ENCODE measurements at places on chromosomes 3 and 15.
A peak's percentile ranks its signal among the peaks of the same experiment; 100 is the strongest.

- no peak for DNase-seq
Measured at GRCh38 chr15:74808078-74808839, 4.4 kb upstream of the LMAN1L start.

- DNase-seq, result no peak
Measured at GRCh38 chr15:91022832-91023129, 387 bp upstream of the VPS33B start.

- no peak for DNase-seq
Measured at GRCh38 chr15:68933001-68933400, 2.7 kb downstream of the SPESP1 start.

- DNase-seq, result no peak
Measured at GRCh38 chr15:59687836-59688235, 1.3 kb downstream of the BNIP2 start.

DNA sequence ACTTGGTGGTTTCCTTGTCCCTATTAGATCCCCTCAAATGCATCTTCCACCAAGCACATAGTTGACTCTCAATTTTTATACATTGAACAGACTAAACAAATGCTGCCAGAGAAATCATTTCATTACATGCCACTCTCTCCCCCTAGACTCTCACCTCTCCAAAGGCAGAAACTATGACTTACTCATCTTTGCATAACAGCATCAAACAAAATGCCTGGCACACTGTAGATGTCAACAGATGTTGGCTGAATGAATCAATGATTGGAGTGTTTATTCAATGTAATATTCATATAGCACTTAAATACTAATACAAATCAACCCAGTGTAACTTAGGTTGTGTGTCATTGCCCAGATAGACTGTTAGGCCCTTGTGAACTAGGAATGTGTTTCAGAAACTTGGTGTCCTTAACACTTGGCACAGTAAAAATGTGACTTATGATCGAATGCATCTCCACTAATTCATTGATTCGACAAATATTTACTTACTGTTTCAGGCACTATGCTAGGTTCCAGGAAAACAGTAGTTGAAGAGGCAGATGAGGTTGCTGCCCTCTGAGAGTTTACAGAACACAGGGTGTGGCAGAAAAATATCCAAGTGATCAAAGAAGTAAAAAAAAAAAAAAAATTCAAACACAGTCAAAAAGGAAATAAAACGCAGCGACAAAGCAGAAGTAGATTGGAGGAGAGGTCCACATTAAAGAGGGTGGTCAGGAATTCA is 188.5 kb upstream of the LRRN1 start:
- DNase-seq, result no peak

GRCh38 chr15:53658827-53659555 is 100.5 kb downstream of the WDR72 start:
- no peak for DNase-seq

GRCh38 chr15:38076786-38077185 is 142.3 kb downstream of the TMCO5A start:
- no peak for DNase-seq

DNA sequence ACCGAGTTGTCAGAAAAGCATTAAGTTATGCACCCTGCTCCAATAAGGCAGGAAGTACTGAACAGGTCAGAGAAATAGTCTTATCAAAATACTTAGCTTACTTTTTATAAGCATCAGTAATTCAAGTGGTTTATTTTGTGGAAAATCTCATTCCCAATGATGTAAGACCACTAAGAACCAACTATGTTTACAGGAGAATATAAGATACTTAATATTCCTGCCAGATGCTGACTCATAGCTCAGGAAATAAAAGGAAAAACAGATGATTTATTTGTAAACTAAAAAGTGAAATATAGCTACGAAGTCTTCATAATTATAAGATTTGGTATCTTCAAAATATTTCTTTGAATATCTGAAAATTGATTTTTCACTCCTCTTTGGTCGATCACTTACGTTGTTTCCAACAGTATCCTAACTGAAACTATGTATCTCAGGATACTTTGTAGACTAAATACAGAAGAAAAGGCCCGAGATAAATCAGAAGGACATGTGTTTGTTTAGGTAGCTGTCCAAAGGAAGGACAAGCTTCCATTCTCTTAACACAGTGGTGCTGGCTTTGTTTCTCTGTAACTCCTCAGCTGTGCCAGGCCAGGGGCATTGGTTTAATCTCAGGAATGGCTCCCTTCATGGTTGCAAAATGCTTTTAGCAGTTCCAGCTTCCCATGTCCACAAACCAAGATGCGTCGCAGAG is 295.8 kb downstream of the GBE1 start:
- DNase-seq, result no peak

DNA sequence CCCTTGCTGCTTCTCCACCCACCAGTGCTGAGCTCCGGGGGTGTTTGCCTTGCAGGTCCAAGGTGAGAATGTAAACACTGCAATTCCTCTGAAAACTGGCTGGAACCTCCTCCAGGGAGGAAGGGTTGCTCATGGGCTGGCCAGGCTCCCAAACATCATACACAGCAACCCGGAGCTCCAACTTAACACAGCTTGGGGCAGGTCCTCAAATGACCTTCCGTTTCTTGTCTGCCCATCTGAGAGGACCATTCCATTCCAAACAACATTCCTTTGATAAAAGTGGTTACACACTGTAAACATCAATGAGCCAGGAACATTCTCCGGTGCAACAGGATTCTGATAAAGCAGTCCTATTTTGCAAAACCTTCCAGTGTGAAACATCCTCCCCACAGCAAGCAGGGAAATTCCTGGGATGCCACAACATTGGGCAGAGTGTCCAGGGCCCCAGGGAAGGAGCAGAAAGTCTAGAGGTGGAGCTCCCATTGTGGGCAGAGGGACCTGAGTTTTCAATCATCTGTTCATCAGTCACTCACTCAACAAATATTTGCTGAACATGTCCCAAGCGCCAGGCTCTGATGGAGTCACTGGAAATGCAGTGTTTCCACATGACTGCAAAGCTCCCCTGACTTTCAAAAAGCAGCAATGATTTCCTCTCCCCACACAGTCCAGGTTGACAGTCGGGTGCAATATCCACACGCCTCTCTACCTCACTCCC is 7.3 kb upstream of the HEG1 start:
- DNase-seq, result peak; percentile 43

DNA sequence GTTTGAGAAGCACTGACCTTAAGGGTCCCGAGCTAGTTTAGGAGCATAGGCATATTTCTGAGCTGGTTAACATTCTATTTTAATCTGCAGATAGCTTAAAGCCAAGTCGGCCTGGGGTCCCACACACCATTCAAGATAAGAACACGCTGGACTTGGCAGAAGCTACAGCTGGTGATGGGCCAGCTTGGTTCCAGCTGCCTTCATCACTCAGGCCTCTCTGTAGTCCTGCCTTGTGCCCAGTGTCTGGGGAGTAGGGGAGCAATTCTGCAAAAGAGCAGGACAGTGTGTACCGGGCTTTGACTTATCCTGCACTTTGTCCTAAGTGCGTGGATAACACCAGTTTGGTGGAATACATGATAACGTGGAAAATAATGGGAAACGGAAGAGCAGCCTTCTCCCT is 164.5 kb downstream of the MEGF11 start:
- DNase-seq, result no peak

DNA sequence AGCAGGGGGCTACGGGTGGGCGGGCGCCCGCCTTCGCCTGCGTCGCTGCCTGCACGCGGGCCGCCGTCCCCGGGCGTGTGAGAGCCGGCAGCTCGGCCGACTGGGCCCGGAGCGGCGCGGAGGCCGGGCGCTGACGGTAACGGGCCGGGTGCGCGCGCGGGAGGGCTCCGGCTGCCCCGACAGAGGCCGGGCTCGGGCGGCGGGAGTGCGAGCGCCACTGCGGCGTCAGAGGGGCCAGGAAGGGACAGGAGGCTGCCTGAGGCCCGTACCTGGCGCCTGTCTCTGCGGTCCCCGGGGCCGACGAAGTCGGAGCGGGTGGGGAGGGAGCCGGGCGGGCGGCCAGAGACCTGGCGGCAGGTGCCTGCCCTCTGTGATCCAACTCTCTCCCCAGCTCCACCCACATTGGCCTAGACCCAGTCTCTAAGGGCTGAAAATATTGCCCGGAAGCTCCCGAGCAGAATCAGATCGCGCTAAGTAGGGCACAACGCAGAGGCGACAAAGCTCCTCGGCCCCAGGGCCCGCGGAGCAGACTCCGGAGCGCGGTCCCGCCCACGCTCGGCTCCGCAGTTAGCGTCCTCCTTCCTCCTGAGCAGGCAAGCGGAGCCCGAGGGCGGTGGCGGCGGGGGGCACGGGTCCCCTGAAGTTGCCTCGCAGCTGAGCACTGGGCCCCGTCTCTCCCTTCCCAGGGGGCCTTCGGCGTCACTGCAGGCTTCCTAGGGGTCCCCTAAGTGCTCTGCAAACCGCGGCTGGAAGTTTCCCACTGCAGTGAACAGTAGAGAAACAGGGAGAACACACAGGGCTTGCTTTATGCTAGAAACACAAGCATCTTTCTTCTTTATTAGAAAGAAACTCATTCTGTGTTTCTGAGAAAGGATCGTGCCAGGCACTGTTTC is at the start of gene MAN2A2:
TSS of gene MAN2A2 (plus strand) at position 463 of the 893 bp plus-strand sequence. CDS start 906 bp downstream, outside the sequence.
- DNase-seq, result no peak

DNA sequence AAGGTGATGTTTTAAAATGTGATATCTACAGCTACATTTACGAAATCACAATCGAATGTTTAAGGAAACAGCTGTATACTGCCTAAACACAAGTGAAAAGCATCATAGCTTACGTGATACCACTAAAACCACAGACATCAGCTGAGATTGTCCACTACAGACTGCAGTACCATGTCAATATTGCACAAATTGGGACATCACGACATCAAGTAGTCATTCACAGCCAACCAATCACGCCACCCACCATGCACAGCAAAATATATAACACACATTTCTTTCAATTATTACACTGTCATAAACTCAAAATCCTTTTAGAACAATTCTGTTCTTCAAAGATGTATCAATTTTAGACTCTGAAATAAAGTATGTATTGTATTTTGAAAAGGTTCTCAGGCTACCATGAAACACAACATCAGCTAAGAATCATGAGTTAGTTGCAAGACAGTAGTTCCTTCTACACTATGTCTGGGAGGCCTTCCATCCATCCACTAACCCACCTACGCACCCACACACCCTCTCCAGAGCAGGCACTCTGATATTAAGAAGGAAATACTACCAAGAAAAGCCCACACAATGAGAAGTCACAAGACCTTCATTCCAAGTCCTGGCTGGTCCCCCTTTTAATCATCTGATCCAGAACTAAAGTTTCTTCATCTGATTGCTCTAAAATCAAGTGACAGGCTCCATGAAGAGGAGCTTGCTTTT is 3.1 kb downstream of the DMXL2 start:
- DNase-seq, result no peak

DNA sequence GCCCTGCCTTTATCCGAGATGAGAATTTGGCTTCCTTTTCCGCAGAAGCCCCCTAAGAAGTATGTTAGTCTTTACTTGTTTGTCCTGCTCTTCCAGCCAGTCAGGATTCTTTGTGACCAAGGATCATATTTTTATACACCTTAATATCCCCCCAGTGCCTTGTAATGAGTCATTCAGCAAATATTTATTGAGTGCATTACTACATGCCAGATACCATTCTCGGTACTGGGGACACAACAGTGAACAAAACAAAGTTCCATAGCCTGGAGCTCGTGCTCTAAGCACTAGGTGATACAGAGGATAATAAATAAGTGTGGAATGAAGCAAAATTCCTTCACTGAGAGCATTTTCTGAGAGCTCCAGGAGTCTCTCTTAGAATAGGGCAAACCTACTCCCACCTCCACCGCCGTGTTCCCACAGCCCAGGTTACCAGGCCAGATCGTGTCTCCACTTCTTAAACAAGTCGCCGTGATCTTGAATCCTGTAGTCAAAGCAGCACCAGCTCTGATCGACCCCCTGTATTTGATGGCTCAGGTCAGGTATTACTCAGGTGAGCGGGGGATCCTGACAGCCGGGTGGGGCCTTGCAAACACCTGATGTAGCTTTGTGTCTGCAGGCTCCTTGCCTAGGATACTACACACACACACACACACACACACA is 18.5 kb downstream of the TTC21A start:
- DNase-seq, result no peak

DNA sequence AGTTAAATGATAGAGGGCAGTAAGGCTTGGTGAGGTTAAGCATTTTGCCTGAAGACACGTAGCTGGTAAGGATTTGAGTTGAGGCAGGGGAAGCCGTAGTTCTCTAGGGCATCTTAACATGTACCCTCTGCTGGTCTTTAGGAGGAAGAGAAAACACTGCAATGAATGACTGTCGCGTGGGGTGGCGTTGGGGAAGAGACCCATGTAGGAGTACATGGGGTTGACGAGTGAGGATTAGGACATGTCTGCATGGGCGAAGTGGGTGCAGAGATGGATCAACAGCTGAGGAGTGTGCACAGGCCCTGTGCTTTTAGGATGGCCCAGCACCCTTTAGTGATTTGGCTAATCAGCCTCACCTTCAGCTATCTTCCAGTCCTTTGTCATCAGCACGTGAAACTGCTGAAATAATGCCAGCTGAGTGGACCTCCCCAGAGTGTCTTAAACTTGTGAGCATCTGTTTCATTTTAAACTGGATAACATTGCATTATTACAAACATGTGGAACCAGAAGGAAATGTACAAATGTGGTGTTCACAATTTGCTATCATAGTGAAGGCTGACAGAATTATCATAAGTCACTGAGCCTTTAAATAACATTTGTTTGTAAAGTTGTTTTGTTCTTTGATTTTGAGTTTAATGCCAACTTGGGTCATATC is 15.3 kb downstream of the P2RY14 start:
- DNase-seq, result no peak

DNA sequence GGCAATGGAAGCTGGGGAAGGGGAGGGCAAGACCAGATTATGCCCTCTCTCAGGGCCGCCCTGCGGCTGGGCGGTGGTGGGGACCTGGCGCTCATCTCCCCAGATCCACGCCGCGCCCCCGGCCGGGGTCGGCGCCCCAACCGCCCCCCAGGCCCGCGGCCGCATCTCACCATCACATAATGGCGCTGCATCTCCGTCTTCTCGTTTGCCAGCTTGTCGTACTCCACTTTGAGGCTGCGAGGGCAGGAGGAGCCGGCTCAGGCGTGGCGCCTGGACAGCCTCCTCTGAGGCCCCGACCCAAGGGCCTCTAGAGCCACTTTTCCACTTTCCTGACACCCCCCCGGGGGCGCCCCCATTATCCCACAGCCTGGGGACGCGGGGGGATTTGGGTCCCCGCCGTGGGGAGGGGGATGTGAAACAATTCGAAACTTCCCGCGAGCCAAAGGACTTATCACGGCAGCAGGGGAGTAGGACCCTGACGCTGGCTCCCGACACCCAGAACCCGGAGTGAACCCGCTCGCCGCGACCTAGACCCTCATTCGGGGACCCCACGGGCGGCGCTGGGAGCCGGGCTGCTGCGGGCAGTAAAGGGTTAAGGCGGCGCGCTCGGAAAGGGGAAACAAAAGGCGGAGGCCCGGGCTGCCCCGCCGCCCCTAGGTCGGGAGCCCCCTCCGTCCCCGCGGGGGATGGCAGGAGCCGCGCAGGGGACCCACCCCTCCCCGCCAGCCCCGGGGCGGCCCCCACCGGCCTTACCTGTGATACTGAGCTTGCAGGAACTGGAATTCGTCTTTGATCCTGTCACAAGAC is 2.1 kb downstream of the TLE3 start:
- DNase-seq, result no peak

DNA sequence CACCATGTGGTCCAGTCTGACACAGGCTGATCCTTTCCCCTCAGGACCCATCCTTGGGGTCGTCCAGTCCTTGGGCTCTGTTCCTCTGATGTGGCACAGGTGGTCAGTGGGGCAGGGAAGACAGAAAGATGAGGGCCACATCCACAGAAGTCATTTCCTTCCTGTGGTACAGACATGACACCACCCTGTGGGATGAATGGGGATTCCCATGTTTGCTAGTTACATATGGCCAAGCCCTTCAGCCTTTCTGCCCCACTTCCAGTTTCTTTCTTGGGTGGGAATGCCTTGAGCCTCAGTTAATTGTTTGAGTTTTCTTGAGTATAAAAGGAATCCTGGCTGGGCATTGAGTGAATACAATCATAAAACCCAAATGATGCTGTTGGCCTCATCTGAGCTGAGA is 284.7 kb upstream of the CTDSPL start:
- no peak for DNase-seq

All from epithelial cell of prostate (primary cell).